Muscle of leg (tissue), 16 donors: ENCODE measurements at places on chromosomes 4 and X.

DNA sequence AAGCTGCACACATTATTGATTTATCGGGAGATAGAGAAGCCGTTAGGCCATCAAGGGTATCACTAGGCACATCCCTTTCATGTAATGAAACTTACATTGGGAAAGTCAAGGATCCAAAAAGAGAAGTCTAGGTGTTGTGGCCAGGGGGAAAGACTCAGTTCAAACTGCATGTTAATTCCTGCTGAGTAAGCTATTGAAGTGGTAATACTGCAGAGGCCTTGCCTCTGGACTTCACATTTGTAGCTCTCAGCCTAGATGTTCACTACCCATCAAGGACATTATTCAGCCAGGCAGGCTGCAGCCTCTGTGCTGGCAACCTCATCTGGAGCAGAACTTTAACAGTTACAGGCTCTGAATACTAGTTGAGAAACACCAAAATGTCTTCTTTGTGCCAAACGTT is 2094.5 kb upstream of the AGA start:
- H3K36me3 ChIP-seq: no peaks in the 10 kb centered on the region
- no peak overlapping the region for H3K27ac ChIP-seq
- no peak overlapping the region for H3K4me3 ChIP-seq
- DNase-seq: no peak
- H3K27me3 ChIP-seq: no peaks in the 10 kb centered on the region

- no peaks in the 10 kb centered on the region for H3K36me3 ChIP-seq
- no peak for DNase-seq
- peaks cover 2% of the 10 kb centered on the region for H3K4me1 ChIP-seq
These were observed 345.1 kb upstream of the NR3C2 start for GRCh38 chr4:148787285-148787684.

DNA sequence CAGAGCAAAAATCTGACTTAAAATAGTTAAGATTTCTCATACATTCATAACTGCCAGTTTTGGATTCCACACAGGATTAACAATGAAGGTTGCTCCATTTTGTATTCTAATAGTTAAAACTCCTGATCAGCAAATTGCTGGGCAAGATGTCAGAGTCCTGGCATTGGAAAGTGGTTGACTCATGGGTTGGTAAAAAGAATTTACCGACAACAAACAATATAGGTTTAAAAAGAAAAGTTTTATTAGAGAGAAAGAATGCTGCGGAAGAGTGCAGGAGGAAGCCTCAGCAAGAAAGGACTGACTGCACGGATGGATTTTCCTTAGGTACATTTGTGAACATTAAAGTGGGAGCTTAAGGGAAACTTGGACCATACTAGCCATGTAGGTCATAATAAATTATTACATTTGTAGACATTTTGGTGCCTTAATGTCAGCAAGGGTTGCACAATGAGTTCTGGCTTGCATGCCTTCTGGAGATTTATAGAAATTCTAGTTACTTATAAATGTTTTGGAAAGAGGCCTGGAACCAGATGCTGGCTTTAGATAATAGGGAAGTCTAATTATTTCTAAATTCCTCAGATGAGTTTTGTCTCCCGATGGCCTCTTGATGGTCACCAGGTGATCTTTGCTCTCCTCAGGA is 25.4 kb upstream of the IL2 start:
- no peak overlapping the region for H3K27ac ChIP-seq
- DNase-seq: peak; percentile 30
- H3K27me3 ChIP-seq: peaks cover 2% of the 10 kb centered on the region
- no peaks in the 10 kb centered on the region for H3K36me3 ChIP-seq
- no peak overlapping the region for H3K4me3 ChIP-seq

DNA sequence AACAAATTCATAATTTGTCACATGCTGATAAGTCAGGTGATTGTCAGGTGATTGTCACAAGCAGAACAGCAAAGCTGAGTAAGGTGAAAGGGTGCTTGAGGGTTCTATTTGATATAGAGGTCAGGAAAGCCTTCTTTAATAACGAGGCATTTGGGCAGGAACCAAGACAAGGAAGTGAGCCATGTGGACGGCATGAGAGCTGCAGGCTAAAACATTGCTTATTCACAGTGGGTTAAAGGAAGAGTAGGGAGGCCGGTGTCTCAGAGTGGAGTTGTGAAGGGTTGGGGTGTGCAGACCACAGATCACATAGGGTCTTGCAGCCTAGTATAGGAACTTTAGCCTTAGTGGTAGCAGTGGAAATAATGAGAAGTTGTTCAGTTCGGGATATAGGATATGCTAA is 31.3 kb upstream of the CYP2U1 start:
- H3K27ac ChIP-seq: no peak overlapping the region
- H3K4me1 ChIP-seq: no peaks in the 10 kb centered on the region
- peaks cover 2% of the 10 kb centered on the region for H3K36me3 ChIP-seq
- DNase-seq: no peak
- H3K27me3 ChIP-seq: no peaks in the 10 kb centered on the region
- no peak overlapping the region for H3K4me3 ChIP-seq

DNA sequence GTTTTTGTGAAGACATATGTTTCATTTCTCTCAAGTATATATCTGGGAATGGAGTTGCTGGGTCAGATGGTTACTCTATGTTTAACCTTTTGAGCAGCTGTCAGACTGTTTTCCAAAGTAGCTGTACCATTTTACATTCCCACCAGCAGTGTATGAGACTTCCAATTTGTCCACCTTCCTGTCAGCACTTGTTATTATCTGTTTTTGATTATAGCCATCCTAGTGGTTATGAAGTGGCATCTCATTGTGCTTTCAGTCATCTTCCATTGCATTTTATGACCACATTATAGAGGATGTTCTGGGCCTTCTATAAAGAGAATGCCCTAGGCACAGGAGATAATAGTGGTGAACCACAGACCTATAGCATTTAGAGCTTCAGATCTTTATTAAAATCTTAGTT is 39.2 kb downstream of the CLCN4 start:
- peaks cover 5% of the 10 kb centered on the region for H3K4me1 ChIP-seq
- H3K27ac ChIP-seq: no peak overlapping the region
- peaks cover 4% of the 10 kb centered on the region for H3K36me3 ChIP-seq
- no peak overlapping the region for H3K4me3 ChIP-seq

DNA sequence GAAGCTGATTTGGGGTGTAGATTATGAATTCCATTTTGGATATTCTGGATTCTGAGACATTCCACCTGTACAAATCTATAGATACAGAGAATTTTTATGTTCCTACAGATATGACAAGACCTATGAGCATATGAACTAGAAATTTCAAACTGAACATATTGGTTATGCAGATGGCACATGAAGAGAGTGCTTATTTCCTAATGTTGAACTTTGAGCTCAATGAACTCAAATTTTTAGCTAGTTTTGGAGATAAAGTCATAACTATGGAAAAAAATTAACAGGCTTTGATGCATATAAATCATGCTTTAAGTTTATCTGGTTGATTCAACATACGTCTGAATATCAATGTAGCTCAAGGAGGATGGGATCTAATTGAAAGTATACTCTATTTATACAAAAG is 8.9 kb downstream of the CHIC2 start:
- H3K4me1 ChIP-seq: no peaks in the 10 kb centered on the region
- no peak overlapping the region for H3K27ac ChIP-seq
- H3K4me3 ChIP-seq: no peak overlapping the region

DNA sequence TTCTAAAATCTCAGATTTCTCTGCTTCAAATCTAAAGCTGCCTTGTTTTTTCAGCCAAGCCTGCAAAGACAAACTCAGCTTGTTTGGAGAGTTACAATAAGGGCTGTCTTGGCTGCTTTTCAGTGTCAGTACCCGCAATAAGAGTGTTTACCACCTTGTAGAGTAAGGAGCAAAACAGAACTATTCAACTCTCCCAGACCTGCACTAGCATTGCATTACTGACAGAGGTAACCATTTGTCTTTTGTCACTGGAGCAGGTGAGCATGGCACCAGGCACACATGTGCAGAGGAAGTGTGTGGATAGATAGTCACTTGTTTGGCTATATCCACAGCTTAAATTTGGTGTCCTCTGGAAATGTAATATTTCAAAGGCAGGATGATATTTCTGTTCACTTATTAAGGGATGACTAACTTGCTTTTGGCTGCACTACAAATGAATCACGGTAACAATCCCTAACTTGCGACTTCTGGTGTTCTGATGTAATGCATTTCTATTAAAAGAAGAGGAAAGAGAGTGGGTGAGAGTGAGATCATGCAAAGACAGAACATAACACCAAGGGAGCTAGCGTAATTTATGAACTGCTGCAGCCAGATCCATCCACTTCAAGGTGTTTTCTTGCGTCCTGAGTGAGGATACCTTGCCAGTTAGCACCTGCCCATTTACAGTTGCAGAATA is 38.6 kb downstream of the PTCHD1 start:
- H3K27ac ChIP-seq: no peak overlapping the region
- peaks cover 15% of the 10 kb centered on the region for H3K27me3 ChIP-seq
- no peak overlapping the region for H3K4me3 ChIP-seq
- H3K4me1 ChIP-seq: no peaks in the 10 kb centered on the region

- no peaks in the 10 kb centered on the region for H3K27me3 ChIP-seq
- H3K27ac ChIP-seq: no peak overlapping the region
- no peaks in the 10 kb centered on the region for H3K4me1 ChIP-seq
- H3K4me3 ChIP-seq: no peak overlapping the region
- no peaks in the 10 kb centered on the region for H3K36me3 ChIP-seq
These were observed 114.1 kb downstream of the TLL1 start for GRCh38 chr4:165986956-165987698.

DNA sequence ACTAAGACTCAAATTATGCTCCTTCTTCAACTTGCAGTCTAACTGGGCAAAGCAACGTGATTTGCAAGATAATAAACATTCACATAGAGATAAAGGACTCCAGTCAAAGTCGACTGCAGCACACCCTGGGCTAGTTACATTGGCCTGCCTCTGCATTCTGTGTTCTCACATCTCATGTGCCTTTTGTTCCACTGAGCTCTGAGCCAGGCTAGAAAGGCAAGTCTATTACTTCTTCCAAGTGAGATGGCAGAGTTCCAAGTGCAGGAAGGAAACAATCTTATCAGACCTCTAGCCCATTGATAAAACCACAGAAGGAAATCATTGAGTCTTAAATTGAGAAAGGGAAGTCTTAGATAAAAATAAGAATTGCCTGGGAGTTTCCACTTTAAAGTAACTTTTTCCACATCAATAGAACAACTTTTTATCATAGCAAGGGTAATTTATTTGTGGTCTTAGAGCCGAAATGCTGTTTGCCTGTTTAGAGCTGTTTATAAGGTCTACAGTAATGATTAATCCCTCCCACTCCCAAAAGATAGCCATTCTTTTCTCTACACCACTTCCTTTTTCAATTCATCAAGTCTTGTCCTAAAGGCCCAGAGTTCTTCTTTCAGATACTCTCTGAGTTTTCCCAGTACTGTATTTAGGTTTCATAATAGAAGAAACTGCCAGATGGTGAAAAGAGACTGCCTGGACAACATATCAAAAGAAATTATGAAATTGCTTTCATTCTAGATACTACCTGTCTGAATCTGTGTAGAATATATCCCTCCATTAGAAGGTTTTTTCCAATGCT is 200.2 kb downstream of the GUCY2F start:
- no peak overlapping the region for H3K27ac ChIP-seq
- DNase-seq: peak; percentile 48
- H3K36me3 ChIP-seq: no peaks in the 10 kb centered on the region
- peaks cover 3% of the 10 kb centered on the region for H3K27me3 ChIP-seq

DNA sequence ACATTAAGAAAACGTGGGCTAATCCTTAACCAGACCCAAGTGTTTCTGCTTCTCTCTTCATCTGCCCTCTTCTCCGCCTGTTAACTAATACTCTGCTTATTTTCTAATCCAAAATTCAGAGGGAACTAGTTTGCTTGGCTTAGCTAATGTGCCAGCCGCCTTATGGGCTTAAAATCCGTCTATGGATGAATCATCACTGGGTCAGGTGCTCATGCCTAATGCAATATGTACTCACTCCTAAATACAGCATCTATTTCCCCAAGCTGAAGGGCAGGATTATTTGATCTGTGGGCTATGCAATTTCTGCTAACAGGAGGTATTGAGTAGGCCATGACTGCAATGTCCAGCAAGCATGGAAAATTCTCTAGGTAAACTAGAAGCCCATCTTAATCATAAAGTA is 12.4 kb downstream of the DYNLT3 start:
- H3K27me3 ChIP-seq: no peaks in the 10 kb centered on the region
- H3K4me1 ChIP-seq: no peaks in the 10 kb centered on the region
- no peaks in the 10 kb centered on the region for H3K36me3 ChIP-seq
- no peak for DNase-seq
- H3K27ac ChIP-seq: no peak overlapping the region

DNA sequence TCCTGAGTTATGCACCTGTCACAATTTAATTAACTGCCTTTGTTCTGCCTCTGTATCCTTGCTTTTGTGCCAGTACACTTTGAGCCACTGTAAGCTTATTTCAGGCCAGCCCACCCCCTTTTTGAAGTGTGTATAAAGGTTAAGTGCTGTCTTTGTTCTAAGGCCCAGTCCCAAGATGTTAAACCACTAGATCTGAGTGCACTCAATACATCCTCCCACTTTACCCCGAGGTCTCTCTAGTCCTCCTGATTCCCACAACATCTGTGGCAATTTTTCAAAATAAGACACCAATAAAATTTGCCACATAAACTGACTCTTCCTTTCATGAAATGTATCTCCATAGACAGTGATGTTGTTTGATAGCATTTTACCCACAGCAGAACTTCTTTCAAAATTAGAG is 124.1 kb upstream of the SPIN4 start:
- H3K4me1 ChIP-seq: no peaks in the 10 kb centered on the region
- no peaks in the 10 kb centered on the region for H3K36me3 ChIP-seq
- DNase-seq: no peak
- H3K27me3 ChIP-seq: no peaks in the 10 kb centered on the region
- H3K4me3 ChIP-seq: no peak overlapping the region

- no peaks in the 10 kb centered on the region for H3K36me3 ChIP-seq
- no peaks in the 10 kb centered on the region for H3K27me3 ChIP-seq
- no peak overlapping the region for H3K4me3 ChIP-seq
- no peak overlapping the region for H3K27ac ChIP-seq
- no peaks in the 10 kb centered on the region for H3K4me1 ChIP-seq
These were observed 793.6 kb upstream of the INTU start for GRCh38 chr4:126838941-126839679.

GRCh38 chrX:20746690-20747089 is 480.0 kb upstream of the RPS6KA3 start:
- DNase-seq: no peak
- no peaks in the 10 kb centered on the region for H3K4me1 ChIP-seq
- no peak overlapping the region for H3K27ac ChIP-seq

- H3K4me1 ChIP-seq: peaks cover 13% of the 10 kb centered on the region
- H3K4me3 ChIP-seq: peak overlapping the region; percentile 66
- no peaks in the 10 kb centered on the region for H3K36me3 ChIP-seq
- H3K27ac ChIP-seq: no peak overlapping the region
- DNase-seq: no peak
These were observed 1.6 kb downstream of the STK32B start for GRCh38 chr4:5052726-5053425.

DNA sequence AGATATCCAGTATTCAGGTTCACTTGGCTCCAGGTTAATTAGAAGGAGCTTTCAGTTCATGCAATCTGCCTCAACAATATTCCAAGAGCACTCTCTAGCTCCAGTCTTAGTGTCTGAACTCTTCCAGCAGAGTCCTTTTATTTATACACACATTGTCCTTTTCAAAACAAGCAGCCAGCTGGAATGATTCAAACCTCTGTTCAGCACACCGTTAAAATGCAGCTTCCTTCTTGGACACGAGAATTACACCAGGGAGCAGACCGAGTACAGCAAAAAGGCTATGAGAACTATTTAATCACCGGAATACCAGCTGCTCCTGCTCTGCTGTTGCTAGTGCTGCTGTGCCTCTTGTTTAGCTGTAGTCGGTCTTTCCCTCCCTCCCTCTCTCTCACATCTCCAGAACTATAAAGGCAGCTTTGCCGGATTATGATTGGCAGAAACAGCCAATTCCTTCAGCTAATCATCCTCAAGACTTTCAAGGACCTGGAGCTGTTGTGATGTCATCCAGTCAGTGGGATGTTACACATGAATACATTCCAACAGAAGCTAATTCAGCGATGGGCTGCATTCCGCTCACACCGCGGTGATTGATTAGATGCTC is at the start of gene NDST4:
Gene NDST4, minus strand, starts transcription at position 115 of the 601 bp plus-strand sequence. CDS start 36,584 bp downstream, outside the sequence.
- H3K4me1 ChIP-seq: peaks cover 2% of the 10 kb centered on the region
- peak; percentile 92 for DNase-seq
- peak within 1 kb of the TSS; percentile 31 for H3K4me3 ChIP-seq
- H3K27me3 ChIP-seq: no peaks in the 10 kb centered on the region
- H3K27ac ChIP-seq: peak within 1 kb of the TSS; percentile 57
